ENCODE measurements at places on chromosomes 4 and X. TPM values are rescaled to one million over a fixed set of nuclear protein-coding genes. Genes with fewer than 3 reads are reported as not detected.

The ZNF827 gene
- total RNA-seq: 49.2 TPM

The CT45A2 gene
- total RNA-seq: not detected

The RAB40A gene
- 0.89 TPM for total RNA-seq

The CXorf49 gene
- total RNA-seq: not detected

The SLC9B1 gene
- total RNA-seq: 0.79 TPM

The RP2 gene
- total RNA-seq: 9.3 TPM

The FAM184B gene
- total RNA-seq: 0.17 TPM

The BEND2 gene
- not detected for total RNA-seq

The TEX13D gene
- not detected for total RNA-seq

The GIMD1 gene
- not detected for total RNA-seq

The NDP gene
- not detected for total RNA-seq

The HHIP gene
- 0.22 TPM for total RNA-seq

The SOWAHD gene
- total RNA-seq: 0.69 TPM

The MAP7D2 gene
- total RNA-seq: 1.4 TPM

The POU3F4 gene
- 0.53 TPM for total RNA-seq

The MAGEE2 gene
- total RNA-seq: not detected

The MSX1 gene
- total RNA-seq: 5.0 TPM

DNA sequence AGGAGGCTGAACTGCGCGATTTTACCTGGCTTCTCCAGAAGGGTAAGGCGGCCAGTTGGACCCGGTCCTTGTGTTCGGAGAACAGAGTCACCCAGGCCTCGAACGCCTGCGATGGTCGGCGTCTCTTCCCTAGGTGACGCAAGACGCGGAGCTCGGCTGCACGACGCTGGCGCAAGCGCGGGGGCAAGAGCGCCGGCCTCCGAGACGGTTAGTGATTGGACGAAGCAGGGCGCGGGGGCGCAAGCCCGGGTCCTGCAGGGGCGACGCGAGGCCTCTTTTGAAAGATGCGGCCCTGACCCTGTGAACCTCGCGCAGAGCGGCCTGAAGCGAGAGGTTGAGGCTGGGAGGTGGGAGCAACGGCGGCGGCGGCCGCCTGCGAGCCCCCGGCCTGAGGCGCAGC lies 428 bp downstream of the ADAD1 start:
- H3K27me3 ChIP-seq: peaks cover 9% of the 10 kb centered on the region
- H3K36me3 ChIP-seq: no peaks in the 10 kb centered on the region
- peaks cover 22% of the 10 kb centered on the region for H3K4me1 ChIP-seq
- DNase-seq: no peak
- no peak overlapping the region for H3K4me3 ChIP-seq
- H3K27ac ChIP-seq: no peak overlapping the region

DNA sequence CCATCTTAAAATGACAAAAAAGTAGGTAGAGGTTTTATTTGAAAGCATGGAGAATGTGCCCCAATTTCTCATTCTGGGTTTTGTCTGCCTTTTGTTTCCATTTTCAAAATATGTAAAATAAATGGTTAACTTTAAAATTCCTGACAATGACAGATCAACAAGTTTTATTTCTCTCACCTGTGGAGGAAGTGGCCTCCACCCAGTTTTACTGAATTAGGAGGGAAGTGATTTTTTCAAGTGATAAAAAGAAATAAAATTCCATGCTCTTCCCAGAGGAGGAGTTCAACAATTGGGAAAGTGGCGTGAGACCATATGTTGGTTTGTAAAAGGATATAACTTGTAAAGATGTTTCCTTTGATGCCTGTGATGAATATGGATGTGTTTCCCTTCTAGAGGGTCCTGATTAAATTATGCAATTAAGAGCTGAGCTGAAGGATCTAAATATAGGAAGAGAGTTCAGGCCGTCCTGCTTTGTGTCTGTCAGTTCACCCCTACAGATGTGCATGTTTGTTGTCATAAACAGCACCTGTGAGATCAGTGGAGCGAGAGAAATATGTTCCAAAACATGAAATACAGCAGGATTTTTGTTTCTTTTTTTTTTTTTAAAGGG lies 19.5 kb downstream of the SMAD1 start:
- H3K27ac ChIP-seq: no peak overlapping the region
- DNase-seq: no peak
- no peak overlapping the region for H3K4me3 ChIP-seq

GRCh38 chr4:170853422-170854021 lies 763.8 kb upstream of the AADAT start:
- H3K36me3 ChIP-seq: no peaks in the 10 kb centered on the region
- H3K27ac ChIP-seq: no peak overlapping the region

GRCh38 chrX:16839852-16840460 lies 30.2 kb downstream of the RBBP7 start:
- H3K4me1 ChIP-seq: peaks cover 19% of the 10 kb centered on the region
- DNase-seq: no peak
- no peak overlapping the region for H3K4me3 ChIP-seq
- peaks cover 33% of the 10 kb centered on the region for H3K36me3 ChIP-seq
- H3K27ac ChIP-seq: no peak overlapping the region

DNA sequence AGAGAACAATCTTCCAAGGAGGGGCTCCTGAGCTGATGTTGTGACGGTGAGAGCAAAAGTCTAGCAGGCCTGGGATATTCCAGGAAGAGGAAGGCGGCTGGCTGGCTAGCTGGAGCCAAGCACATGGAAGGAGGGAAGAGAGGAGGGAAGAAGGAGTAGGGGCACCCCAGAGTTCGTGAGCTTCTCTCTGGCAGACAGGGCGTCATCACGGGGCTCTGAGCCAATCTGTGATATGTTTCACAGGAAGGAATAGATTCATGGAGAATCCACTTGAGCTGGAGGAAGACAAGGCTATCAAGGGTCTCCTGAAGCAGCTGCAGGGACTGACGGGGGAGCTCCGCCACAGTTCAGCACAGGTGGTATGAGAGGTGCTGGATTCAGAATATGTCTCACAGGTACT lies 73.6 kb downstream of the DHRSX start:
- no peaks in the 10 kb centered on the region for H3K4me1 ChIP-seq
- no peak for DNase-seq
- no peaks in the 10 kb centered on the region for H3K27me3 ChIP-seq
- no peak overlapping the region for H3K4me3 ChIP-seq
- peaks cover 45% of the 10 kb centered on the region for H3K36me3 ChIP-seq

- peaks cover 3% of the 10 kb centered on the region for H3K4me1 ChIP-seq
- peak overlapping the region; percentile 24 for H3K27ac ChIP-seq
- H3K27me3 ChIP-seq: no peaks in the 10 kb centered on the region
Measured at GRCh38 chr4:3250956-3251690, 2.2 kb downstream of the MSANTD1 start.

GRCh38 chr4:19486400-19486799 lies 765.3 kb upstream of the SLIT2 start:
- DNase-seq: no peak
- no peaks in the 10 kb centered on the region for H3K36me3 ChIP-seq
- H3K27me3 ChIP-seq: no peaks in the 10 kb centered on the region
- no peak overlapping the region for H3K4me3 ChIP-seq
- no peaks in the 10 kb centered on the region for H3K4me1 ChIP-seq

- no peak overlapping the region for H3K4me3 ChIP-seq
- no peaks in the 10 kb centered on the region for H3K27me3 ChIP-seq
- H3K27ac ChIP-seq: no peak overlapping the region
- peaks cover 28% of the 10 kb centered on the region for H3K4me1 ChIP-seq
- peaks cover 48% of the 10 kb centered on the region for H3K36me3 ChIP-seq
Measured at GRCh38 chr4:1962980-1963379, 45.8 kb downstream of the NELFA start.

GRCh38 chrX:134459683-134460004 lies 321 bp upstream of the HPRT1 start:
- peak overlapping the region; percentile 79 for H3K27ac ChIP-seq
- no peaks in the 10 kb centered on the region for H3K27me3 ChIP-seq
- no peaks in the 10 kb centered on the region for H3K36me3 ChIP-seq
- no peak for DNase-seq
- H3K4me1 ChIP-seq: peaks cover 9% of the 10 kb centered on the region

DNA sequence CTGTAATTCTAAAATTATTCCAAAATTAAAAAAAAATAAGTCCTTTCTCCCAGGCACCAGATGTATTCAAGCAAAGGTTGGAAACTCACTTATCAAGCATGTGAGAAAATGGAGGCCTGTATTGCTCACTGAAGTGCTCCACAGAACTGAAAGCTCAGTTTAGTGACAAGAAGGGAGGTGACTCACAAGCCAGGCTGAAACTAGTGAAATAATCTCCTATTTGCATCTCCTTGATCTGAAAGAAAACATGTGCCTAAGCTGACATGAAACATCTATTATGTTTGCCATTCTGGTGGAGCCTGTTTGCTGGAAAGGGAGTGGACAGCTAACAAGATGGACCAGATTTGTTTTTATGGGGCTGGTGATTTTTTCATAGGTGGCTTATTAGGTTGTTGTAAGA lies 54.0 kb upstream of the AMELX start:
- H3K4me3 ChIP-seq: no peak overlapping the region
- H3K27me3 ChIP-seq: no peaks in the 10 kb centered on the region
- H3K27ac ChIP-seq: peak overlapping the region; percentile 9
- peaks cover 7% of the 10 kb centered on the region for H3K4me1 ChIP-seq
- DNase-seq: no peak

- peaks cover 17% of the 10 kb centered on the region for H3K4me1 ChIP-seq
- H3K27ac ChIP-seq: no peak overlapping the region
- peaks cover 21% of the 10 kb centered on the region for H3K36me3 ChIP-seq
- no peaks in the 10 kb centered on the region for H3K27me3 ChIP-seq
Measured at GRCh38 chr4:185800266-185800945, 11.6 kb downstream of the SORBS2 start.

DNA sequence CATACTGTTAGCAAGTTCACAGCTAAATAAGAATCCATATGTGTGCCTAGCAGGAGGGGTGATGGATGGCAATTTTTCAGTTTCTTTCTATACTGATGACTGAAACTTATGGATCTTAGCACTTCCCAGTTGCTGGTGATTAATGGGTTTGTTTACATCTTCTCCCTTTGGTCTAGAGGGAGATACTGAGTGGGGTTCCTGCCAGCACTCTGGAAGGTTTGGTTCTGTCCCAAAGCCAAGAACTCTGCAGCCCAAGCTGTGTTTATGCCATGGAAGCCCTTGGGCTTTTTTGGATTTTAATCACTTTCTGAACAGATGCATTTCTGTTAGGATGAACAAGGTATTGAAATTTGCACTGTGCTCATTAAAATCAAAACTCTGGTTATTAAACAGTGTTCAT lies 43.5 kb downstream of the DDIT4L start:
- no peak for DNase-seq
- H3K36me3 ChIP-seq: no peaks in the 10 kb centered on the region
- no peak overlapping the region for H3K4me3 ChIP-seq
- H3K27me3 ChIP-seq: no peaks in the 10 kb centered on the region

GRCh38 chr4:159191989-159192388 lies 89.1 kb downstream of the RAPGEF2 start:
- H3K27ac ChIP-seq: no peak overlapping the region
- no peaks in the 10 kb centered on the region for H3K27me3 ChIP-seq
- DNase-seq: no peak
- H3K4me3 ChIP-seq: no peak overlapping the region
- peaks cover 4% of the 10 kb centered on the region for H3K36me3 ChIP-seq

DNA sequence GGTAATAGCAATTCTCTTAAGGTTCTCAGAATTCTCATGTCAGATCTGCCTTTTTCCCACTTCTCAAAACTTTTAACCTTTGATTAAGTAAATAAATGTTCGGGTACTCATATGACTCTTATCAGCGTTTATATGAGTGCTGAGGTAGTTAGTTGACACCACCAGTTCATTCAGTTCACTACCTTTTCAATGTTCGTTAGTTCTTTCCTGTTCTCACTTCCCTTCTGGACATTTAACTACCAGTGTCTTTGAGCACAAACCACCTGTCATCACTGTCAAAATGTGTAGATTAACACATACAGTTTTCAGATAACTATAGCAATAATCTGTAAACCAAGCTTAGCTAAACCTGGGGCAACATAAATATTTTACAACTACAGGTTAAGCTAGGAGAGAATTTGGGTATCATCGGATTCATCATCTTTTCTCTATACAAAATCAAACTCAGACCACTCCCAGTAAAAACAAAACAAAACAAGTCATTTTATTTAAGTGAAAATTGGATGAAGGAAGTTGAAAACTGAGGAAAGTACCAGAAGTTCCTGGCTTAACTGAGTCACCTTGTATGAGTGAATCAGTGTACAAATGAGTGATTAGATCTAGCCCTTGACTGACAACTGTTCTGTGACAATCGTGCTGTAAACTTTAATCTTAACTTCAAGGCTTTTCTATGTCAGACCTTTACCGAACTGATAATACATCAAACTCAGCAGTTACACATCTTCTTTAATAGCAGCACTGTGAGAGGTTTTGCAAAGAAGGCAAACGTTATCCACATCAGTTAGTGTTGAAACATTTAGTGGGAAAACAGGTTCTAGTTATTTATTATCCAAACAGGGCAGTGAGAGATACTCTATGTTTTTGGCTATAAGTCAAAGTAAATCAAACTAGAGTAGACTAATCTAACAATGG lies 41.9 kb downstream of the ARHGEF38 start:
- no peak overlapping the region for H3K4me3 ChIP-seq
- DNase-seq: no peak
- H3K27ac ChIP-seq: no peak overlapping the region
- peaks cover 14% of the 10 kb centered on the region for H3K4me1 ChIP-seq

DNA sequence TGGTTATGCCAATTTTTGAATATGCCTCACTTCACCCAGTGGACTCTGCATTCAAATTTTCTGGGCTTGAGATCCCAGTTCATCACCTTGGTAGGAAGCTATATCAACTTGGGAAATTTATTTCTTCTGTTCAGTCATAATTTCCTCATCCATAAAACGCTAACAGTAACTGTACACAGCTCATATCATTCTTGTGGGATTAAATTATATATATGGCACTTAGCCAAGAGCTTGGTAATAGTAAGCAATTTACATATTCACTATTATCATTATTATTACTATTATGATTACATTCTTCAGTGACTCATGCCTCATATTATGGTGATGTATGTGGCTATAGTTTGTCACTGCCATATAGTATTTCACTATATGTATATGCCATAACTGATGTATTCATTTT lies 177.6 kb downstream of the CPE start:
- H3K4me3 ChIP-seq: no peak overlapping the region
- DNase-seq: no peak
- no peak overlapping the region for H3K27ac ChIP-seq
- no peaks in the 10 kb centered on the region for H3K36me3 ChIP-seq
- no peaks in the 10 kb centered on the region for H3K4me1 ChIP-seq
